ENCODE measurements at places on chromosomes 16 and 17.

DNA sequence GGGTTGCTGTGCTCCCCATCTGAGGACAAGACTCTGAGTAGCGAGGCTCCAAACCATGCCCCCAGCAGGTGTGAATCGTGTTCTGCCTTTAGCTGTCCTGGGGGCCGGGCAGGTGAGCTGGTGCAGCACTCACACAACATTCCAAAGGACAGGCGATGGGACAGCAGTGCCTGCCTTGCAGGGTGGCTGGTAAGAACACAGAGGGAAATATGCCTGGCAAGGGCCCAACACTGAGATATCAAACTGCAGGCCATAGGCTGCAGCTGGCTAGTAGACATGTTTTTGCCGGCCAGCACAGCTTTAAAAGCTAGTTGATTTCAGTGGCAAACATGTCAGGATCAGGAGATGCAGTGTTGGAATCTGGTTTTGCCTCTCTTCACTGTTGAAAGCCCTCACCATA, 23.6 kb downstream of the CLEC16A start:
- DNase-seq, result no peak

- no peak for DNase-seq
Observed at GRCh38 chr16:15983898-15984297, 34.5 kb downstream of the ABCC1 start.

DNA sequence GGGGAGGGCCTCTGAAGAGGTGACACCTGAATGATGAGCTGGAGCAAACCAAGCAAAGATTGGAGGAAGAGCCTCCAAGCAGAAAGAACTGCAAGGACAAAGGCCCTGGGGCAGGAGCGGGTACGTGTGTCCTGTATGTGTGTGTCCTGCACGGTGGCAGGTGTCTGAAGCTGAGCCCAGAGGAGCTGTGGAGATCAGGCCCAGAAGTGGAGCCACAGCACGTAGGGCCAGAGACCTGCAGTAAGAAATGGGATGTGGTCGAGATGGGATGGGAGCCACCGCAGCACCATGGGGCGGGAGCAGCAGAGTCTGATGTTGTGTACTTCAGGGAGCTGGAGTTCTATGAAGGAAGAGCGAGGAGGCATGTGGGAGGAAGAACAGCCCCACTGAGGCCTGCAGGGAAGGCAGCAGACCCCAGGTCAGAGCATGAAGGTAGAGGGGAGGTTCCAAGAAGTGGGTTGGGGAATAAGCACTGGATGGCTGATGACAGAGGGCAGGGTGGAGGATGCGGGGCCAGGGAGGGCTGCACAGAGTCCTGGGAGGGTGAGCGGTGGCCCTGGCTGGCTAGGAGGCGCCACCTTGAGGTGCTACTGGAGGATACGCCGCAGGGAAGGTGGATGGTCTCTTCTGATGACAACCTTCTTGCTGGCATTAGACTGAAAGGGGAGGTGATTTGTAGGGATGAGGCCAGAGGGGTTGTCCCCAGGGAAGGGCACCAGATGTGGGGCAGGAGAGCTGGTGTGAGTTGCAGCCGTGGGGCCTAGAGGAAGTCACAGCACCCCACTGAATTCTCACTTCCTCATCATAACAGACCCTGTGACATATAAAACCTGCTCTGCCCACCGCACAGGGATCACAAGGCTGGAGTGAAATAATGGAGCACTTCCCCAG, 10.6 kb upstream of the CETP start:
- DNase-seq, result no peak

DNA sequence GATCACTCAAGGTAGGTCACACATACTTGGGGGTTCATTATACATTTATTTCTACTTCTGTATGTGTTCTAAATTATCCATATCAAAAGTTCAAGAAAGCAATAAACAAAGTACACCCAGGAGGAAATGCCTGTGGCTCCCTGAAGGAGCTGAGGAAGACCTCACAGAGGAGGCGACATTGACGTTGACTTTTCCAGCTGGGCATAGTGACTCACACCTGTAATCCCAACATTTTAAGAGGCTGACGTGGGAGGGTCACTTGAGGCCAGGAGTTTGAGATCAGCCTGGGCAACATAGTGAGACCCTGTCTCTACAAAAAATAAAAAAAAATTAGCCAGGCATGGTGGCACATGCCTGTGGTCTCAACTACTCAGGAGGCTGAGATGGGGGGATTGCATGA, 16.3 kb downstream of the ITGAD start:
- no peak for DNase-seq

DNA sequence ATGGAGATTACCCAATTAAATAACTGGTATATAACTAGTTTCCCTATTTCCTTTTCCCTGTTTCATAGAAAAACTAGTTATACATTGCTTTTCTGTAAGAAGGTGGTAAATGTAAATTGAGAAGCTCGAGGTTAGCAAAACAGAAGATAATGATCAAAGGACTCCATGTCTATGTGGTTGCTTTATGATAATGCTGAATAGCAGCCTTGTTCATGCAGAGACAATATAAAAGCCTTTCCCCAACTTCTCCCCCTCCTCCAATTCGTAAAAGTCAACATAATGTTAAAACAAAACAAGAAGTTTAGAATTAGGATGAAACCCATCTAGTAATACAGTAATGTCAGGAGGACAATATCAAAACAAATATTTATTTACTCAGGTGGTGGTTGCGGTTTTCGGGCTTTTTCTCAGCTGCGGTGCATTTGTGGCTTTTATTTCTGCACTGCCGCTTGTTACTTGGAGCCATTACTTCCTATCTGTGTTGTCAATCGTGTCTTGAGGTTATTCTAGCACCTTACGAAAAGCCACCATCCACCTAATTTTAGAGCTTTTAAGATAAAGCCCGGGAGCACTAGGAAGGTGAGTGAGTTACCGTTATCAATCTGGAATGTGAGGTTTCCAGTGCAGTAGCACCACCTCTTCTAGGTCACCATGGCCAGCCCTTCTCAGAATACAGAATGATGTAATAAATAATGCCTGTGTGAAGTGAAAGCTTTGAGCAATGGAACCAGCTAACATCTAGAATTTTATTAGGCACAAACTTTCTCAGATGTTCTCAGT, 297.5 kb downstream of the CDH13 start:
- DNase-seq, result no peak

DNA sequence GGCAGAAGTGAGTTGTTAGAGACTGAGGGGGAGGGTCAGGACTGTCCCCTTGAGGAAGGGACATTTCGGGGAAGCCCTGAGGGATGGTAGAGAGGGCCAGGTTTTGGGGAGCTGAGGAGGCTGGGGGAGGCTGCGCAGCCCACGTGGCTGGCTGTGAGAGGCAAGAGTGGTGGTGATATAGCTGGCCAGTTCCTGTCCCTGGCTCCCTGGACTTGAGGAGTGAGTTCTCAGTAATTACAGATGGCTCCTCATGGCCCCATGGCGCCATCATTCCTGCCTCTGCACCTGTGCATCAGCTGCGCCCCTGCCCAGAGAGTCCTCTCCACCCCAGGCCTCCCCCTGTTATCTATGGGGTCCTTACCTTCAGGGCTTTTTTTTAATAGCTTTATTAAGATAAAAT, 30.3 kb downstream of the MPRIP start:
- DNase-seq, result no peak

DNA sequence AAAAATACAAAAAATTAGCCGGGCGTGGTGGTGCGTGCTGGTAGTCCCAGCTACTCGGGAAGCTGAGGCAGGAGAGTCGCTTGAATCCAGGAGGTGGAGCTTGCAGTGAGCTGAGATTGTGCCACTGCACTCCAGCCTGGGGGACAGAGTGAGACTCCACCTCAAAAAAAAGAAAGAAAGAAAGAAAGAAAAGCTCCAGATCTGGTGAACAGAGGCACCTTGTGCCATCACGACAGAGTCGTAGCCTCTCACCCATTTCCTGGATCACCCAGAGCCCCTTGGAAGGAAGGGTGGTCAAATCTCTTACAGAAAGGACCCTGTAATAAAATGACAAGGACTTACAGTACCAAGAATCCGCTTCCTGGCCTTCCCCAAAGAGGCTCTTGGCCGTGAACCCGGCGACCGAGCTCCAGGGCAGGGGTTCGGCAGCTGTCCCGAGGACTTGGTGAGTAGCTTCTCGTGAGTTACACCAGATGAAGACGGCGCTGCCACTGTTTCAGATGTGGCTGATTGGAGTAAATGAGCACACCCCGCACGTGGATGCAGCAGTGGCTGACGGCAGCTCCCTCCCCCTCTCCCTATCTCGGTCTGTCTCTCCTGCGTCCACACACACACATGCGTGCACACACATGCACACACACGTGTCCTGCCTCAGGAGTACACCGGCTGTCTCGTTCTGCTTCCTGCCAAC, 13.5 kb downstream of the LGALS3BP start:
- DNase-seq, result no peak

- DNase-seq, result no peak
Observed at GRCh38 chr17:50451943-50452629, 16.6 kb downstream of the CHAD start.

DNA sequence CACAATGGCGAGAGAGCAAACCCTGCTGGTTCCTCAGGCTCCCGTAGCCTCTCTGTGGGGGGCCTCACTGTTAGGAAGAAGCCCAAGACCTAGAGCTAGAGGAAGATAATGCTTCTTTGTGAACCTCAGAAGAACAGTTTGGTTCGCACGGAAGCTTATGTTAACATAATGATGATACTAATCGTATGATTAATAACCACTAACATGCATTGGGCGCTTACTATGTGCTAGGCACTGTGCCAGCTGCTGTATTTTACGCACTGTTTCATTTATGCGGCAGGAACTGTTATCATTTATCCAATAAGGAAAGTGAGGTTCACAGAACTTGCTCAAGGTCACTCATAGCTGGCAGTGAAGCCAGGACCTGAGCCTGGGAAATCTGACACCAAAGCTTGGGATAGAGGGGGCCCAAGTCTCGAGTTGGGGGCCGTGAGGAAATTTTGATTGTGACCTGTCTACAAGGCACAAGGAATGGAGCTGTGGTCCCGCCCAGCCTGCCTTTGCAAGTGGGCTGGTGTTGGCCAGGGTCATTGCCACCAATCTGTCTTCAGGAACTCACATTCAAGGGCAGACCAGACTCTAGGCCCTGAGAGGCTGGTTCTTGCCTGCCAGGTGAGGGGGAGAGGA, 6.8 kb downstream of the PRCD start:
- DNase-seq, result no peak

- no peak for DNase-seq
Observed at GRCh38 chr16:47917118-47917517, 238.7 kb downstream of the ABCC12 start.

DNA sequence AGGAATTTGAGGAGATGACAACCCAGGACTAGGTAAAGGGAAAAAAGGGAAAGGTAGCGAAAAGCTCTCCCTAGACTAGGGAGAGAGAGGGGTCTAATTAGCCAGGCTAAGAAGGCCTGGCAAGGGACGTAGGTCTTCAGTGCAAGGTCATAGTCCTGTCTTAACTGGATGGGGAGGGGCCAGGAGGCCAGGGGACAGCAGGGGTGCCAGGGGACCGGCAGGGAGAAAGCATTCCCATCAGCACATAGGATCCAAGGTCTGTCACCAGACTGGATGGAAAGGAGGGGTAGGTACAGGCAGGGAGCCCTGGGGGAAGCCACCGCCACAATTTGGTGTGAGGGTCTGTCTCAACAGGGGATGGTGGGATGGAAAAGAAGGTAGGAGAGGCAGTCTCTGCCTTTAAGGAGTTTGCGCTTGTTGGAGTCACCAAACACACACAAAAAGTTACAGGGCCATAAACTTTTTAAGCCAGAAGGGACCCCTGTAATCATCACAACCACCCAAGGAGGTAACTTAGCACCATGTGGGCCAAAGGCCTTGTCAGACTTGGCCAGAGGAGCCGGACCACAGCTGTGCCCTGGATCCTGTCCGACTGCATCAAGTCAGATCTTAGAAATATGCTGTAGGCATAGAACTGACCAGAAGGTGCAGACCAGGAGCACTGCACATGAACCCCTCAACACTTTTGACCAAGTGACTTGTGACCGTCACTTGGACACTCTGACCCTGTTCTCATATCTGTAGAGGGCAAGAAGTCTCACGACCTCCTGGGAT, 10.0 kb downstream of the AXIN2 start:
- no peak for DNase-seq

DNA sequence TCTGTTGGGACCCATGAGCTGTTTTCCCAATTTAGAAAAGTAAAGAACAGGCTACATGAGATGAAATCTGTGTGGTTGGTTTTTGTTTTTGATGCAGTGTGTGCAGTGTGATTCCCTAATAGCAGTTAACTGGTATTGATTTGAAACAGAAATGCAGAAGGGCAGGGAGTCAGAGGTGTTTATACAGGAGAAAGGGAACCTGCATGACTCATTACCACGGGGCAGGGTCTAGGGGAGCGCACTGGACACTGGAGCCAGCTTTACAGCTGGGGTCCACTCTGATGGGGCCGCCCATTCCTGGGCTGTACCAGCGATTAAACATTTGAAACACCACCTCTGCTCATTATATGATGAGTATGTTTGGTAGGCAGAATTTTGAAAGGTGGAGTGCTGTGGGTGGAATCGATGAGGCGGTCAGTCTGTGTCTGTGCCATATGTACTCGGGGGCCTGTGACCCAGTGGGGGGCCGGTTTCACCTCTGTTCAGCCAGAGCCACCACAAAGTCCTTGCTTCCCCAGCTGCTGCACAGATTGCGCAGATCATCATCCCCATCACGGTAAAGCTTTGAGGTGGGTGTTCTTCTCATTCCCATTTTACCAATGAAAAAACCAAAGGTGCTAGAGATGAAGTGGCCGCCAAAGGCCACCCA, 142.5 kb downstream of the CMIP start:
- no peak for DNase-seq

DNA sequence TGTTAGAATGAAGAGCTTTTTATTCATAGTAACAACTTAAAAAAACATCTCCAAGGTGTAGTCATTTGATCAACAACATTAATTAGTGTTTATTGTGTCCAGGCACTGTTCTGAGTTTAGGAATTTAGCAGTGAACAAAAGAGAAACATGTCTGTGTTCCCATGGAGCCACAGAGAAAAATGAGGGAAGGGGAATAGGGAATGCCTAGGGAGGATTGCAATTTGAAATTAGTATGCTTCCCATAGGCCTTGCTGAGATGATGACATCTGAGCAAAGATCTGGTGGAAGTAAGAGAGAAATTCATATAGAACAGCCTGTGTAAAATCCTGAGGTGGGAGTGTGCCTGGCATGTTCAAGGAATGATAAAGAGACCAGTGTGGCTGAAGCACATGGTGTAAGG, 318.0 kb downstream of the BCAS3 start:
- no peak for DNase-seq

- no peak for DNase-seq
Observed at GRCh38 chr16:68345351-68345810, 34.6 kb downstream of the PRMT7 start.
